ENCODE measurements at places on chromosomes 7 and 10.

GRCh38 chr10:79430936-79431335 lies 14.5 kb downstream of the ZCCHC24 start:
- DNase-seq = no peak

DNA sequence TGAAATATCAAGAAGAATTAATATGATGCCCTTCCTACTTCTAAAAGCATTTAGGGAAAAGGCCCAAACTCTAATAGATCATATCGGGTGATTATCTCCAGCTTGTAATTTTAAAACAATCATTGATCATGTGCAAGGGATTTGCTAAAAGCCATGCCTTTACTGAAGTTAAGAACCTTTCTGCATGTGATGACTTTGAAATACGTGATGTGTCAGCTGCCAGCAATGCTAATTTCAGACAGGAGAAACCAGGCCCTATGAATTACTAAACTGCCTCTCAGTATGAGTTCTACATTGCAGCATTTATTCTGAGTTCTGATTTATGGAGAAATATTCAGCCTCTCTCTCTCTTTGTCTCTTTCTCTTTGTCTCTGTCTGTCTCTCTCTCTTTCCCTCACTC lies 203.6 kb upstream of the AKR1E2 start:
- DNase-seq = no peak

DNA sequence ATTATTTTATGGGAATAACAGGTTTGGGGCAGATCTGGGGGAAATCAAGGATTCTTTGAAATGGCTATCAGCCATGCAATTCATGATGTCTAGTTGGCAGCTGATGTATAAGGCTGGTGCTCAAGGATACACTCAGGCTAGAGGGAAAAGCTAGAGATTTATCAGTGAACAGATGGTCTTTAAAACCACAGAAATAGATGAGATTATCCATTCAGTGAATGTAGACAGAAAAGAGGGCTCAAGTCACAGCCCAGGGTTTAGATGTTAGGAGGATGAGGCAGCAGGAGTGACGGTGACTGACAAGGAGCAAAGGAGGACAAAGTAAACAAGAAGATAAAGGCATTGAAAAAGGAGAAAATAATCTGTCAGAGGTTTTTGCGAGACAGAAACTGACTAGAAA lies 238.7 kb downstream of the CDK14 start:
- DNase-seq = no peak

DNA sequence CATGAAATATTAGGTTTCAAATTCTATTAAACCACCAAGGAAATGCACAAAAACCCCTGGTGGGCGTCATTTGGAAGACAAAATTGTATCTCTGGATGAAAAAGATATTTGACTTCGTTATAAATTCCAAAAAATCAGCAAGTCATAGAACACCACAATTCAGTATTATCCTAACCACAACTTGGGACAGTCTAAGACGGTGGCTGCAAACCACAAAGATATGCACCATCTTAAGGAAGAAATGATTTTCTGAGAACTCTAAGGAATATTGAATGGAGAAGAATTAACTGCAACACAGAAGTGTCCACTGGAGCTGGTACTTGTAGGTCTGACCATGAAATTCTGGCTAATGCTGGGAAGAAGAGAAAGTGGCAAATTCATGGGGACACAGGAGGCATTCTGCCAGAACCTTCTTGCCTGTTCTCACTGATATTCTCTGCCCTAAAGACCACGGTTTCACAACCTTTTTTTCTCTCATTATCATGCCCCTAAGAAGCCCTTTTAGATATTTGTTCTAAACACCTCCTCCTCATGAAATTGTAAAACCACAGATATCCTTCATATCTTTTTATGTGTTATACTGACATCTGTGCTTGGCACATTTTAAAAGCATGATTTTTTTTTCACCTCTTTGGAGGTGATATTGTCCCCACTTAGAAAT lies 92.9 kb downstream of the SFMBT2 start:
- no peak for DNase-seq

DNA sequence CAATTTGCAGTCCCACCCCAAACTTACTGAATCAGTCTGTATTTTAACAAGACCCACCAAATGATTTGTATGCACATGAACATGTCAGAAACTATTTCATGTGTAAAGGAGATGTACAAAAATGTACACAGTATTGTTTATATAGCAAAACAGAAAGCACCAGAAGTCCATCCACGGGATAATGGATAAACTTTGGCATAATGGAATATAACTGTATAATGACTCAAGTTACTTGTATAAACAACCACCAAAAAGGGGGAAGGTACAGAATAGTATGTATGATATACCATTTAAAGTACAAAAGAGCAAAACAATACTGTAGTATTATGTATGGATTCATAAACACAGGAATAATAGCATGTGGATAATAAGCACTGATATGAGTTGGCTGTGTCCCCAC lies 22.4 kb downstream of the NUP42 start:
- no peak for DNase-seq

Measured in activated T-helper 1 cell treated with anti-CD3 and anti-CD28 coated beads, Interleukin-2, amount 50 U/mL, for 16 hours (primary cell).